Activated T-helper 17 cell treated with anti-CD3 and anti-CD28 coated beads, Interleukin-2, amount 50 U/mL, for 72 hours (primary cell): ENCODE measurements at places on chromosomes 11 and 22. TPM values are rescaled to one million over a fixed set of nuclear protein-coding genes. Genes with fewer than 3 reads are reported as not detected.
A peak's percentile ranks its signal among the peaks of the same experiment; 100 is the strongest.

GRCh38 chr11:102780491-102780918 lies at the start of gene MMP10:
TSS of gene MMP10 (minus strand) at chr11:102780628. CDS start at chr11:102780591, 37 bp downstream.
- ATAC-seq: peak; percentile 29

The CD248 gene
- not detected for total RNA-seq

The MS4A7 gene
- total RNA-seq: not detected

DNA sequence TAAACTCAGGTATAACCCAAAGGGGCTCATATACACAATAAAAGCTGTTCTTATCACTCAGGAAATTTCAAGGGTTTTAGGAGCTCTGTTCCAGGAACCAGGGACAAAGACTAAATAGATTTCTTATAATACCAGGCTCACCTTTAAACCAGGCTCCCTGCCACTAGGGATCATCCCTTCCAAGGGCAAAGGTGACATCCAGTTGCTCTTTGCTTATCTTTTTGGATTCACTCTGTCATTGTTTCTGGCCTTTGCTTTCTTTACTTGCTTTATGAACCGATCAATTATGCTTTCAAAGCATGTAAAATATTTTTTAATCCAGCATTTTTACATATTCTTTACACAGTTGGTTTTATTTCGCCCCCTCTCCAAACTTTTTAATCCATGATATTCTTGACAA lies 321.7 kb upstream of the SYN3 start:
- ATAC-seq: no peak

The PLAAT2 gene
- not detected for total RNA-seq

The KDM4E gene
- not detected for total RNA-seq

The MRGPRX4 gene
- total RNA-seq: not detected

DNA sequence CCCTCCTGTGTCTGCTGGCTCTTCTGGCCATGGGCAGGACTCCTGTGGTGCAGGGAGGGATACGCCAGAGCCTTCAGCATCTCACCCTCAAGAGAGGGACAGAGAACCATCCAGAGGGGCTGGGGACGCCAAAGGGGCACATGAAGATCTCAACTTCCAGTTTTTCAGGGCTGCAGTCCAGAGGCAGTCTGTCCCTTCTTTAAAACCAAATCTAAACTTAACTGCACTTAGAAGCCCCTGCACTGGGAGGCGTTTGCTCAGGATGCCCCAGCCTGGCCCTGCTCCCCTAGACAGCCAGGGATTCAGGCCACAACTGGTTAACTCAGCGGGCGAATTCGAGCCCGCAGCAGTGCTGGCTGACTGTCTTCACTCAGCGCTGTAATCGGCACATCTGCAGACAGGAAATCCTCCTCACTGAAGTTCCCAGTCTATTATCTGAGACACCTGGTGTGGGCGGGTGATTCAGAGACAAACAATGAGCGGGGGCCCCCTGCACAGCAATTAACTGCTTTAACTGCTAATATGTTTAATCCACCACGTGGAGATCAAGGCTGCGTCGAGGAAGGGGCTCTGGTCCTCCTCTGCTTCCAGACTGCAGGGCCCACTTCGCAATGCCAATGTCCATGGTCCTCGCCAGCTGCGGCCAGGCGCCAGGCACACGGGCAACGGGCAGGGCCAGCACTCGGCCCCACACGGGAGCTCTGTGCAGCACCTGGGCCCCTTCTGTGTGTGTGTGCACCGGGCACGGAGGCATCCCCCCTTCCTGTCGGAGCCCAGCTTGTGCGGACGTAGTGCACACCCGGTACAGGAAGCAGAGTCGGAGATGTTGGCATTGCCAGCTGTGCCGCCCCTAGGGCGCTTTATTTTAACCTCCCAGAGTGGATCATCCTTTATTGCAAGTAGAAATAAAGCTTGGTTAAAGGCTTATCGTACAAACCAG lies 36.9 kb upstream of the GNB1L start:
- peak; percentile 92 for ATAC-seq

The UBQLN3 gene
- 0.34 TPM for total RNA-seq

GRCh38 chr11:12674936-12675696 lies 895 bp downstream of the TEAD1 start:
- no peak for ATAC-seq

- ATAC-seq: no peak
These were observed 3.1 kb downstream of the HMBS start for GRCh38 chr11:119087747-119088241.

GRCh38 chr22:44020981-44021380 lies 3.1 kb upstream of the PARVB start:
- ATAC-seq: no peak

The GAB2 gene
- 6.5 TPM for total RNA-seq

- ATAC-seq: no peak
These were observed 93.0 kb downstream of the SLC1A2 start for GRCh38 chr11:35326266-35326879.

DNA sequence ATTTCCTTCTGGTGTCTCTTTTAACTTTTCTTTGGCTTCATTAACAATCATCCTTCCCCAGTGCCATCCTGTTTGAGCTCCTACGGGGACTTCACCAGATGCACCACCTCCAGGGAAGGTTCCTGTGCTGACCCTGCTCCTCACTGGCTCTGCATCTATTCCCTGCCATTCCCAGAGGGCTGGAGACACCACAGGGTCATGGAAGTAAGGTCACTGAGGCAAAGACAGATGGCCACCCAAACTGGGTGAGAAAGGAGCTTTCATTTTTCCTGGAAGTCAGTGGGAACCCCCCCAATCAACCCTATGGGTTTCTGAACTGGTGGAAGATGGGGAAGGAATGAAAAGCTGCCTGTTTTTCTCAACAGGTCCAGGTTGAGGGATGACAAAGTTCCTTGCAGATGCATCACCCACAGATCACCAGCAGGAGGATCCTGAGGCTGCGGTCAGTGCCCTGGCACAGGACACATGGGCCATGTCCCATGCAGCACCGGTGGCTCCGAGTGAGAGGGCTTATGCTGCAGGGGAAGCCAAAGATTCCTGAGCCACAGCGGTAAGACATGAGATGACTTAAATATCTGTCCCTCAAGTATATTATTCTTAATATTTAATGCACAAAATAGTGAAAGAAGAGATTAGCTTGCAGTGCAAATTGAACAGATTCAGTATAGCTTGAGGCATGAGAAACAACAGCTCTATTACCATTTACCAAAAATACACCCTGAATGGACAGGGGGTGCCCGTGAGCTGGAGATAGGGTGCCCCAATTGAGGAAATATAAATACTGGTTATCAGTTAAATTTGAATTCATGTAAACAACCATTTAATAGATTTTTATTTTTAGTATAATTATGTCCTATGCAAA lies 73.0 kb upstream of the VPREB1 start:
- no peak for ATAC-seq

DNA sequence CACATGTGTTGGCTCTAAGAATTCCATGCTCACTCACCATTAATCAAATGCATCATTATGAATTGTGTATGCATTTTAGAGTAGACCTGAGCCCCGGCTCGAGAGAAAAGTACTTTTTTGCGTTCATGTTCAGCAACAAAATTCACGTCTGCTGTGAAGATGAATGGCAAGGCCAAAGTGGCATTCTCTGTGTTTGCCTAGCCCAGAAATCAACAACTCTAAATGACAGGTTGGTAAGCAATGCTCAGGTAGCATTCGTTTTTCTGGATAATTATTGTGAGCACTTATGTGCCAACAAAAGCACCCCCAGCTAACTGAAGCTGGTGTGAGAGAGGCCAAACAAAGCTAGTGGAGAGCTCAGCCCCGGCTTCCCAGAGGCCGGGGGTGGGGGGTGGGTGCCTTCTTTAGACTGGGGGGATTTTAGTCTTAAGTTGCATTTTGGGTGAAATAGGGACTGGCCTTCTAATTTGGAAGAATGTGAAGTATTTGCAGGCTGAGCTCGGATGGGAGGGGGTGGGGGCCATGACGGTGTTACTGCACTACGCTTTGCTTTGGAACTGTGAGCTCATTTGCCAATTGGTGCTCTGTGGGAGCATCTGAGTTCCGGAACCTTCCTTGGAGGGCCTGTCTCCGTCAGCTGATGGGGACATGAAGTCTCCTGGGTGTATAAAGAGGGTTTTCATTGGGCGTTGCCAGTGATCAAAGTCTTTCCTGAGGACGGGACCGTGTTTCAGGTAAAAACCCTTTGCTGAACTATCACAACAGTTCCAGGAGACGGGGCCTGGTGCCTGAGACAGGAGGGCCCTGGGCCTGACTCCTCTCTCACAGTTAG lies 29.0 kb upstream of the ALX4 start:
- ATAC-seq: no peak

DNA sequence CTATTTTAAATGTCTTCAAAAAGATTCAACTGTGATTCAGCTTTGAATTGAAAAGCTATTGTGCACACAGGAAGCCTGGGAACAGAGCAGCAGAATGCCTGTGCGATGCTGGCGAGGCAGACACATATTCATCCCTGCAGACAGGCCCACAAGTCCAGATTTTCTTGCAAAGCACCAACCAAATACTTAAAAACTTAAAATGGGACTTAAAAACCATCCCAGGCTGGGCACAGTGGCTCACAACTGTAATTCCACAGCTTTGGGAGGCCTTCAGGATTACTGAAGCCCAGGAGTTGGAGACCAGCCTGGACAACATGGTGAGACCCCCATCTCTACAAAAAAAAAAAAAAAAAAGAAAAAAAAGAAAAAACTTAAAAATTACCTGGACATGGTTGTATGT lies 122.6 kb upstream of the SERPIND1 start:
- ATAC-seq: no peak

DNA sequence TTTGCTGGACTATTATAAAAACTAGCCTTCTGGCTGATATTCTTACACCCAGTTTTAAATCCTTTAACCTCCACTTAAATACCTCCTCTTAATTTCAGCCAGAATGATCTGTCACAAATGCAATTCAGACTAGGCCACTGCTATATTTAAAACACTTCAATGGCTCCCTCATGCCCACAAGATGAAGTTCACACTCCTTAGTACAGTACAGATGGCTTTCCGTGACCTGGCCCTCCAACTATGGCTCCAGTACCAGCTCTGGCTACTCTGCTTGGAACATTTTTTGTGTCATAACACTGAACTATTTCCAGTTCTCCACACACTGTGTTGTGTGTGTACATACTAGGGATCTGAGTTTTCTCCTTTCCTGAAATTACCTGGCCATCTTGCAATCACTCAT lies 353.4 kb downstream of the SOX6 start:
- ATAC-seq: no peak

The NXPE4 gene
- total RNA-seq: not detected

The F2 gene
- not detected for total RNA-seq

DNA sequence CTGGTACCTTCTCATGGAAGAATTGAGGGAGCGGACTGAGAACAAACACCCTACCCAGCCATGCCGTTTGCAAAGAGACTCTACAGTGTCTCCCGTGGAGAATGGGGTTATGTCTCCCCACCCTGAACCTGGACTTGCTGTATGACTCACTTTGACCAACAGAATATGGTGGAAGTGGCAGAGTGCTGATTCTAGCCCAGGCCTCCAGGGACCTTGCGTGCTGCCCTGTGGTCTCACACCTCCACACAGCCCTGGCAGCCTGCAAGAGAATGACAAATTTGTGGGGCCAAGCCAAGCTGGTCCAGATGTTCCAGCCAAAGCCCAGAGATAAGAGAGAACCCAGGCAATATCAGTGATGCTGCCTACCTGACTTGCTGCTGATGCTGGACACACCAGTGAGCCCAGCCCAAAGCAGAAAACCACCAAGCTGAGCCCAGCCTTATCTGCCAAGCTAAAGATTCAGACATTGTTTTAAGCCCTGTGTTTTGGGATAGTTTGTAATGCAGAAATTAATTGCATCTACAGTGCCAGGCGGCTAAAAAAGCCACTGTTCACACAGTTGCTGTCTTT lies 8.1 kb upstream of the LINC01488 start:
- ATAC-seq: no peak

DNA sequence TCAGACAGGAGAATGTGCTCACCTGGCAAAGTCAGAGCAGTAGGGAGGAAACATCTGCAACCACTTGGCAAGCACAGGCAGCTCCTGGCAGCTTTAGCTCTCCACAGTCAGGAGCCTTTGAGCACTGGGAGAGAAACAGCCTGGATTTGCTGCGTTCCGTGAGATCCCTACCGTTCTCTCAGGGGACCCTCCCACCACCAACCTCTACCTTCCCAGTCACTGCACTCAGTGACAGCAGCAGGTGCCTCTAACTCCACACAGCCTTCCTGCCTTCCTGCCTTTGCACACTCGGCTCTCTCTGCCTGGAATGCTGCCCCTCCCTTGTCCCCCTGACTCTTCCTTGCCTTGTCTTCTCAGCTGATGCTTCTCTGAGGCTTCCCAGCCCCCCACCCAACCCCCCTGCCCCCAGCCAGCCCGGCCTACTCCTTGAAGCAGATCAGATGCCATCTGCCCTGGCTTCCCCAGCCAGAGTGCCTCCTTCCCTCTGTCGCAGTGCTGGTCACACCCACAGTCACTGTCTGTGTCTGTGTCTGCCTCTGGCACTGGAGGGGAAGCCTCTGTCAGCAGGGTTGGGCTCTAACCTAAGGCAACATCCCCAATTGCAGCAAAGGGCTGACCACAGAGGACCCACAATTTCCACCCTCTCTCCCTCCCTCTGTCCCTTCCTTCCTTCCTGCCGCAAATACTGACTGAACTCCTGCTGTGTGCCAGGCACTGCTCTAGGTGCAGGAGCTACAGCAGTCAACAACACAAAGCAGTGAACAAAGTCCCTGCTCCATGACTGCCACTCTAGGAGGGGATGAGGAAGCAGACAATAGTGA lies 14.9 kb upstream of the TSKU start:
- peak; percentile 67 for ATAC-seq

- ATAC-seq: no peak
These were observed 115.0 kb downstream of the MN1 start for GRCh38 chr22:27686534-27686933.

GRCh38 chr11:115502636-115503082 lies 1.6 kb downstream of the CADM1 start:
- ATAC-seq: no peak

GRCh38 chr11:62190011-62190410 lies at the start of gene SCGB1D1:
TSS of gene SCGB1D1 (plus strand) at chr11:62190216. CDS start at chr11:62190285, 69 bp downstream.
- no peak for ATAC-seq

DNA sequence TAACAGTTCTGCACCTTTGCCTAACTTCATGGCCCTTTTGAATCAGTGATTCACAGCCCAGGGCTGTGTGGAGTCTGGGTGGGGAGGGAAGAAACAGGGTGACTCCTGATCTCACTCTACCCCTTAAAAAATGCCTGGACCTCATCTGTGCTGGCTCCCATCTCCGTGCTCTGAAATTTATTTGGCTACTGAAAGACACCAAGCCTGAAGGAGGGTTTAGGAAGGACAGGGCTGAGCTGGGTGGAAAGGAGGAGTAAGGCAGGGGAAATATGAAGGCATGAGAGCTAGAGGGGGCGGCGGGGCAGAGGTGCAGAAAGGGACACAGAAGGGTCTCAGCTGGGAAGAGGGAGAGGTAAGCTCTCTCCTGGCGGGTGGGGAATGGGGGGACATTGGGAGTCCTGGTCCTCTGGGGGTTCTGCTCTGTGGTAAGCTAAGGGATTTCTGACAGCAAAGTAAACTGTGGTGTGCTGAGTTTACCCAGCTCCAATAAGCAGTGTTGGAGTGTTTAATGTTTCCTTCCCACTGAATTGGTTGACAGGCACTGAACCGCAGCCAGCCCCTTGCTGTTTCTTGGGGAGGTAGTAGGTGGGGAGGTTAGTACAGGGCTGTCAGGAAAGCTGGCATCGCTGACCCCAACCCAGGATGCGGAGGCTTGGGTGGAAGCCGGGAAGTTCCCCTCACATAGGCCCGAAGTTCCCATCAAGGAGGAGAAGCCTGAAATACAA lies 71.1 kb downstream of the RPUSD4 start:
- ATAC-seq: no peak

The PRG3 gene
- not detected for total RNA-seq
